ENCODE measurements at places on chromosomes 11 and 22. TPM values are rescaled to one million over a fixed set of nuclear protein-coding genes. Genes with fewer than 3 reads are reported as not detected.

DNA sequence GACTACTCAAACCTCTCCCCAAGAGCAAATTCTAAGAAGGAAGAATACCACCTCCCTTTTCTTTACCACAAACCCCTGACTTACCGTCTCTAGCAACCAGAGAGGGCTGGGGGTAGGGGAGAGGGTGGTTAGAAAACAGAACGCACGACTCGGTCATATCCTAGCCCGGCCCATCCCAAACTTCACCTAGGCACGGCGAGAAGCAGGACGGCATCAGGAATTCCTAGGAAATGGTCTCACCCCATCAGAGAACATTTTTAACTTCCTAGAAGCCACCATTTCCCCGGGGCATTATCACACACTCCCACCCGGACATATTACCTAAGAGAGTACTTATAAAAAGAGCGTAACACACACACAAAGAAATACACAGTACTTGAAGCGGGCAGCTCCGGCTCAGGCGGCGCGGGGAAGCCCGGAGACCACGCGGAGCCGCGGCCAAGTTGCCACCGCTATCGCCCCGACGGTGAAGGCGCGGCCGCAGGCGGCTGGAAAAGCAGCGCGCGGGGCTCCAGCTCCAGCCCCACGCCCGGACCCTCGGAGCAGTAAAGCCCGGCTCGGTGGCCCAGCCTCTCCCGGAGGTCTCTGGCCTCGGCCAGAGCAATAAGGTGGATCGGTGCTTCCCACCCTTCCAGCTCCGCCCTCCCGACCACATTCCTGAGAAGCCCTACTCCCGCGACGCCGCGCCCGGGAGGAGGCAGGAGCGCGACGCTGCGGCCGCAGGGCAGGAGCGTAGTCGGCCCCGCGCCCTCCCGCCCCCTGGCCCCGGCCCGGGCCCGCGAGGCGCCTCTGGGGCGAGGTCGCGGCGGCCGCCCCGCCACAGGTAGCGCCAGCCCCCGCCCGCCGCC is 878 bp downstream of the RRAS2 start:
- peaks cover 69% of the 10 kb centered on the region for H3K4me1 ChIP-seq
- H3K36me3 ChIP-seq: peaks cover 22% of the 10 kb centered on the region
- peaks cover 2% of the 10 kb centered on the region for H3K27me3 ChIP-seq
- peak overlapping the region; percentile 99 for H3K4me3 ChIP-seq
- peak overlapping the region; percentile 94 for H3K27ac ChIP-seq
- DNase-seq: peak; percentile 20

GRCh38 chr11:98434296-98434695 is 586.5 kb upstream of the CNTN5 start:
- no peak overlapping the region for H3K4me3 ChIP-seq
- no peak overlapping the region for H3K27ac ChIP-seq
- H3K27me3 ChIP-seq: no peaks in the 10 kb centered on the region
- no peak for DNase-seq

DNA sequence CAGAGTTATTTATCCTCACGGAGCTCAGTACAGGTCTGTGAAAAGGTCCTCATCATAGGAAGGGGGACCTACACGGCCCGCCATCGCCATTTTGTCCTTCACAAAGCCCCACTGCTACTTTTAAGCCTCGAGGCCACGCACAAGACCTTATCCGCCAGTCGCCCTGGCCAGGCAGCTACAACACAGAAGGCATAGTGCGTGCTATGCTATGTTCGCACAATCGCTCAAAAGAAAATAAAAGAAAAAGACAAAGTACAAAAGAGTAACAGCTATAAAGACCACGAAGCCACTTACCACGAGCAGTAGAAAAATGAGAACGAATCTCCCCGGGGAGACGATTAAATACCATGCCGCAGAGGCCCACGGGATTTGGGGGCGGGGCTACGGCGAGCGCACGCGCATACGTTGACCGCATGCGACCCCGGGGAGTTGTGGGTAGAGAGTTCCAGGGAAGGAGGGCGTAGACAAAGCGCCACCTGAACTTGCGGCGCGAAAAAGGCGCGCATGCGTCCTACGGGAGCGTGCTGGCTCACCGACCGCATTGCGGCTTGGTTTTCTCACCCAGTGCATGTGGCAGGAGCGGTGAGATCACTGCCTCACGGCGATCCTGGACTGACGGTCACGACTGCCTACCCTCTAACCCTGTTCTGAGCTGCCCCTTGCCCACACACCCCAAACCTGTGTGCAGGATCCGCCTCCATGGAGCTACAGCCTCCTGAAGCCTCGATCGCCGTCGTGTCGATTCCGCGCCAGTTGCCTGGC is 16.4 kb upstream of the WDR74 start:
- DNase-seq: peak; percentile 99
- peak overlapping the region; percentile 98 for H3K27ac ChIP-seq
- peaks cover 71% of the 10 kb centered on the region for H3K4me1 ChIP-seq
- peak overlapping the region; percentile 98 for H3K4me3 ChIP-seq
- peaks cover 5% of the 10 kb centered on the region for H3K27me3 ChIP-seq

IL17REL gene
- not detected for total RNA-seq
